Activated CD8-positive, alpha-beta memory T cell treated with anti-CD3 and anti-CD28 coated beads for 4 hours (primary cell): ENCODE measurements at places on chromosomes 1 and 21.

- DNase-seq: no peak
These were observed 4.2 kb upstream of the PRXL2B start for GRCh38 chr1:2582391-2582790.

- no peak for DNase-seq
These were observed 192.8 kb downstream of the RWDD3 start for GRCh38 chr1:95426772-95427171.

GRCh38 chr1:8343464-8344001, 25.6 kb downstream of the SLC45A1 start:
- DNase-seq: no peak

DNA sequence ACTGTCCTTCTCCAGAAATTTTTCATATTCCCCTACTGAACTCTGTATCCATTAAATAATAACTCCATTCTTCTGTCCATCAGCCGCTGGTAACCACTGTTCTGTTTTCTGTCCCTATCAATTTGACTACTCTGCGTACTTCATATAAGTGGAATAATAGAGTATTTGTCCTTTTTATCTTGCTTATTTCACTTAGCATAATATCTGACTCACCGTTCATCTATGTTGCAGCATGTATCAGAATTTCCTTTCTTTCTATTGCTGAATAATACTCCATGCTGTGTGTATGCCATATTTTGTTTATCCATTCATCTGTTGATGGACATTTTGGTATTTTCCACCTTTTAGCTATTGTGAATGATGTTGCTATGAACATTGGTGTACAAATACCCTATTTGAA, 71.9 kb downstream of the CEP350 start:
- no peak for DNase-seq

- DNase-seq: no peak
These were observed 25.2 kb upstream of the RABGAP1L start for GRCh38 chr1:174134003-174134659.

DNA sequence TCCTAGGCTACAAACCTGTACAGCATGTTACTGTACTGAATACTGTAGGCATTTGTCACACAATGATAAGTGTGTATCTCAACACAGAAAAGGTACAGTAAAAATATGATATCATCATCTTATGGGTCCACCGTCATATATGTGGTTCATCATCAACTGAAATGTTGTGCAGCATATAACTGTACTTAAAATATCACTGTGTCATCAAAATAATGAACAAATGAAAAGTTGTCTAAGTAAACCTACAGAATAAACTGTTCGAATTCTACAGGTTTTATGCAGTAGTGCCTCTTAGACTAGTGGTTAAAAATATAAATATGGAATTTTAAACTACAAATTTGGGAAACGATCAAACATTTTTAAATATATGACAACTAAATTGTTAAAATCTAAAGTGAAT, 328.8 kb downstream of the KCTD3 start:
- DNase-seq: no peak

DNA sequence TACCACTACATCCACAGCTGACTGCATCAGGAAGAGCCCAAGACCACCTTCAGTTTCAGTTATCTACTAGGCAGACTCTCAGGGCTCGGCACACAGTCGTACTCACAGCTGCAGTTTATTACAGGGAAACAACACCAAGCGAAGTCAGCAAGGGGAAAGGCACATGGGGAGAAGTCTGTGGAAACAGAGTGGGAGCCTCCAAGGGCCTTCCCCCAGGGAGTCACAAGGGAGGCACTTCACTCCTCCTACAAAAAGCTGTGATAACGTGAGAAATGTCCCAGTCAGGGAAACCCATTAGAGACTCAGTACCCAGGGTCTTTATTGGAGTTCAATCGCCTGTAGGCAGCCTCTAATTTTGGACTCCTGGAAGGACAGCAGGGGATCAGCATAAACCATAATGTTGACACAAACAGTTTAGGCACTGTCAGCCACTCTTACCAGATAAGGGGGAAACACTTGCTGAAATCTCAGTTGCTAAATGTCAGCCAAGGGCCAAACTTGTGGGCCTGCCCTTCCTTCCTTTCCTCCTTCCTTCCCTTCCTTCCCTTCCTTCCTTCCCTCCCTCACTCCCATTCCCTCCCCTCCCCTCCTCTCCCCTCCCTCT, 444.0 kb downstream of the SMYD3 start:
- no peak for DNase-seq

DNA sequence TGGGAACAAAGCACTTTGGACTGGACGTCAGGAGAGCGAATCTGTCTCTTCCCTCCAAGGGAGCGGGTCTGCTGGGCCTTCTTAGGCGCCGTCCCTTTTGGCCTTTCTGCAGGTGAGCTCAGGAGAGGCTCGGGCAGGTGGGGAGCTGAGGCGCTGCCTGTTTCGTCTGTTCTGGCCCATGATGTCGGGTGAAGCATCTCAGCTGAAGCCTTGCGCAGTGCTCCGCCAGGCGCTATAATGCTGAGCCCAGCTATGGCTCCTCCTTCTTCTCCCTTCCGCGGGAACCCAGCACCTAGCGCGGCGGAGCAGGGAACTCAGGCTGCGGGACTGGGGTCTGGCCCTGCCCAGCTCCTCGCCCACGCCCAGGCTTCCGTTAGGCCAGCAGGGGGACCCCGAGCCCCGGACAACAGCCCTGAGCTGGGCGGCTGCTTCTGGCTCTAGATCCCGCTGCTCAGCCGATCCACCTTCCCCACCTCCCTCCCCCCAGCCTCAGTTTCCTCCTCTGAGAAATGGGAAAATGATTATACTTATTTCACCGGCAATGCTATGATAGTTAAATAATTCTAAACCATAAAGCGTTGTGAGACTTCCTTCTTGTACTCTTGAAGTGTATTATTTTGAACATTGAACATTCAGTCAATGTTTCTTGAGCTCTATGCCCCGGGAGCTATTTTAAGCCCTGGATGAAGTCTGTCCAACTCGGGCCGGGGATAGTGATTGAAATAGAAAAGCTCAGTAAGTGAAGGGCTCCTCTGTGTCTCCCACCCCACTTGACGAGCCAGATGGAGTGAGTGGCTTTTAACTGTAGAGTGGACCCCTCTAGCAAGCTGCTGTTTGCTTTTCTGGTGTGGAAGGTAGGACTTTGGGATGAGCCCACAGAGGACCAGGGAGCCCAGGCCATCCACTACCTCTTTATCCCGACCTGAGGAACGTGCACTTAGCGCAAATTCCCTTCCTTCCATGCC, 9.6 kb upstream of the ADORA1 start:
- DNase-seq: no peak

- no peak for DNase-seq
These were observed 1261.2 kb upstream of the B3GALT2 start for GRCh38 chr1:194447636-194448035.

DNA sequence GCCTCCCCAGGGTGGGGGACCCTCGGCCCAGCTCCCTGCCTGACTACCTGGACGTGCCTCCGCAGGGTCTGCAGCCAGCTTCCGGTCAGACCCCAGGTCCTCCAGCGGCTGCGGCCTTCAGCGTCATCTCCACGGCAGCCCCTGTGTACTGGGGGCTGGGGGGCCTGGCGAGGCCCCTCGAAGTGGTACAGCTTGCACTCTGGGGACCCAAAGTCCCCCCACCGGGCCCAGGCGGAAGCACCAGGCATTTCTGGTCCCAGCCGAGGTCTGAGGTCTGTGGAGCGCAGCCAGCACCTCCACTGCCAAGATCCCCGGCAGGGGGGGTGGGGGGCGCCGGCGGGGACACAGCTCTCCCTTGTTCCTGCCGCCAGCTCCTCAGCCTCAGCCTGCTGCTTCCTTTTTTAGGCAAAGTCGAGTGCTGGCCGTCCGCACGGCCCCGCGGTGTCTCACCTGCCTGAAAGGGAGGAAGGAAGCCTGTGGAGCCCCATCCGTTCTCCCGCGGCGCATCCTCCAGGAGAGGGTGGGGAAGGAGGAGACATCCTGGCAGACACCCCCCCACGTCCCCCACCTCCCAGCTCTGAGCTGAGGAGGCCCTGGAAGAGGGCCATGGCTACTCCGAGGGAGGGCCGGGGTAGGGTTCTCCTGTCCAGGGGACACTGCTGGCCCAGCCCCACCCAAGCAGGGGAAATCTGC, 1.2 kb upstream of the VWA1 start:
- DNase-seq: no peak

GRCh38 chr1:235108876-235109275, 19.8 kb downstream of the TOMM20 start:
- no peak for DNase-seq

- DNase-seq: no peak
These were observed 737.8 kb upstream of the CXADR start for GRCh38 chr21:16775076-16775475.

GRCh38 chr1:182415789-182416188, 15.3 kb upstream of the TEDDM1 start:
- DNase-seq: no peak

GRCh38 chr1:20483833-20484518, 2.0 kb downstream of the CAMK2N1 start:
- DNase-seq: no peak

GRCh38 chr1:149917571-149918144, at the start of gene SV2A:
TSS of gene SV2A (minus strand) at chr1:149917844. CDS start at chr1:149913840, 4,004 bp downstream.
- DNase-seq: no peak

DNA sequence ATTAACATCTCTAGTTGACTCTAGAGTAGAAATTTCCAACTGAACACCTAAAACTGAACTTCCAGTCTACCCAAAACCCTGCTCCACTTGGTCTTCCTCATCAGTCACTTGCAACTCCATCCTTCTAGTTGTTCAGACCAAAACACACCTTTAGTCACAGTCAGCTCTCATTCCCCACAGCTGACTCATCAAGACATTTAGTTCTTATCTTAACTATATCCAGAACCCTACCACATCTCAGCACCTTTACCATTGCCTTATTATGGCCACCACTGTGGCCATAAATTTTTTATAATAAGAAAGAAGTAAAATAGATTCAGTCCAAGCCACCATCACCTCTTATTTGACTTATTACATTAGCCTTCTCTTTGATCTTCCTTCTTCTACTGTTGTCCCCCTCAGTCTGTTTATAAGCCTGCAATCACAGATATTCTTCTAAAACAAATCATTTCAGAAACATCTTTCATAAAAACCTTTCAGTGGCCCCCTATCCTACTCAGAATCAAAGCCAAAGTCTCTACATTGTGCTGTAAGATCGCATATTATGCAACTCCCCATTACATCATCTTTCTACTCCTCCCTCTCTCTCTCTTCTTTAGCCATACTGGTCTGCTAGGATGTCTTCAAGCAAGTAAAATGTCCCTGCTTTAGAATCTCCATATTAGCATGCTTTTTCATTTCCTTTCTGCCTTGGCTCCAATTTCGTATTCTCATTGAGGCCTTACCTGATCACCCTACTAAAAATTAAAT, 275.9 kb downstream of the LRRC40 start:
- no peak for DNase-seq

GRCh38 chr1:84352298-84353106, 45.8 kb upstream of the DNASE2B start:
- DNase-seq: no peak

- no peak for DNase-seq
These were observed 2.1 kb upstream of the CIART start for GRCh38 chr1:150280138-150280707.

- DNase-seq: no peak
These were observed 87.5 kb upstream of the PLPPR4 start for GRCh38 chr1:99176753-99177152.

DNA sequence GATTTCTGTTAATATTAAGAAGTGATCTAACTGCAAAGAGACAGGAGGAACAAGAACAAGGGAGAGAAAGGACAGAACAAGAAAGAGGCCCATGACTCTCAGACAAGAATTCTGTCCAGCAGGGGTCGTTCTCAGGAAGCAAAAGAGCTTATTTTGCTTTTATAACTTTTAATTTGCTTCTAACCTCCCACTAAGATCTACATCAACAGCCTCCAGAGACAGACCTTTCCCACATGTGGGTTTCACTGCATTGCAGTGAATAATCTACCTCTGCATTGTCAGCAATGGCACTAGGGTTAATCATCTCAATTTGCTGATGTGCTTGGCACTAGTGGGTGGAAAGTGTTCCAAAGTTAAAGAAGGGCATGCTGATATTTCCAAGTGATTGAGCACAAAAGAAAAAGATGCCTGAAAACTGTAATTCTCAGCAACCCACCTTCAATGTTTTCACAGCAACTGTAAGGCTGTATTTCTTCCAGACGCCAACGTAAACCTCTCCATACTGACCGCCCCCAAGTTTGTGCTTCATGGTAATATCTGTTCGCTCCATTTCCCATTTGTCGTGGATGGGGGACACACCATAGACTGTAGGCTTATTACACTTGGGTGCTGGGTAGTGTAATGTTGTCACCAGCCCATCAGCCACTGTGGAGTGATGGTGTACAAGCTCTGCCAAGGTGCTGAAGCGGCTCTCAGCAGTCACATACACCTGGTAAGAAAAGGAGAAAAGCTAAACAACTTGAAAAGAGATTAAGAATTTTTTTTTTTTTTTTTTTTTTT, 39.5 kb downstream of the TOR3A start:
- no peak for DNase-seq

GRCh38 chr1:203492082-203492747, 1.7 kb upstream of the OPTC start:
- DNase-seq: no peak

- no peak for DNase-seq
These were observed 64.1 kb downstream of the NOS1AP start for GRCh38 chr1:162133566-162133965.

GRCh38 chr1:67919274-67920072, 86.2 kb upstream of the GNG12 start:
- no peak for DNase-seq
